ENCODE measurements at places on chromosomes 7 and 10. TPM values are rescaled to one million over a fixed set of nuclear protein-coding genes. Genes with fewer than 3 reads are reported as not detected.

The SUFU gene
- total RNA-seq: 10.0 TPM

DNA sequence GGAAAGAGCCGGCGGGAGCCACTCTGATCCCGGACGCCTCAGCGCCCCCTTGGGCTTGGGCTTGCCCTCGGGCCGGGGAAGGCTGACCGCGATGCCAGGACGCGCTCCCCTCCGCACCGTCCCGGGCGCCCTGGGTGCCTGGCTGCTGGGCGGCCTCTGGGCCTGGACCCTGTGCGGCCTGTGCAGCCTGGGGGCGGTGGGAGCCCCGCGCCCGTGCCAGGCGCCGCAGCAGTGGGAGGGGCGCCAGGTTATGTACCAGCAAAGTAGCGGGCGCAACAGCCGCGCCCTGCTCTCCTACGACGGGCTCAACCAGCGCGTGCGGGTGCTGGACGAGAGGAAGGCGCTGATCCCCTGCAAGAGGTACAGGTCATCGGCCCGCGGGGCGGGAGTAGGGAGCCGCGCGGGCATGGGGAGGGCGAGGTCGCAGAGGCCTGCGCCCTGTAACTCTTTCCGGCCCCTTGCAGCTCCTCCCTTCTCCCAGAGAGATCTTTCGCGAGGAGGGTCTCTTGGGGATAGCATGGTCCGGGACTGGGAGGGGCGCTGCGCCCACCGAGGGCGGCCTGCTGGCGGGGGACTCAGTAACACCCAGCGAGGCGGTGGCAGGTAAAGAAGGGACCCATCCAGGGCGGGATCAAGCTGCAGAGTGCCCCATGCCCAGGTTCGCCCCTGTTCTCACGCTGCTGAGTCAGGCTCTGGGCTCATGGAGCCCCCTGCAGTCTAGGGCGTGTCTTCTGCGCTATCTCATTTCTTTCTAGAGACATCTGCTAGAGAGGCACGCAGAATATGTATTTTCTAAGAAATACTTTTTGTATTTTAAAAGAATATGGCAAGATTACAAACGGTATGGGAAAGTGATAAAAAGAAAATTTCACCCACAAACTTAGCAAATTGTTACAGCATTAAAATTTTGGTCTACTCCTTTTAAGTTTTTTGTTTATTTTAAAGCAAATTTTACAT, 687 bp downstream of the EPDR1 start:
- peak; percentile 18 for DNase-seq

The HMX2 gene
- 0.43 TPM for total RNA-seq

DNA sequence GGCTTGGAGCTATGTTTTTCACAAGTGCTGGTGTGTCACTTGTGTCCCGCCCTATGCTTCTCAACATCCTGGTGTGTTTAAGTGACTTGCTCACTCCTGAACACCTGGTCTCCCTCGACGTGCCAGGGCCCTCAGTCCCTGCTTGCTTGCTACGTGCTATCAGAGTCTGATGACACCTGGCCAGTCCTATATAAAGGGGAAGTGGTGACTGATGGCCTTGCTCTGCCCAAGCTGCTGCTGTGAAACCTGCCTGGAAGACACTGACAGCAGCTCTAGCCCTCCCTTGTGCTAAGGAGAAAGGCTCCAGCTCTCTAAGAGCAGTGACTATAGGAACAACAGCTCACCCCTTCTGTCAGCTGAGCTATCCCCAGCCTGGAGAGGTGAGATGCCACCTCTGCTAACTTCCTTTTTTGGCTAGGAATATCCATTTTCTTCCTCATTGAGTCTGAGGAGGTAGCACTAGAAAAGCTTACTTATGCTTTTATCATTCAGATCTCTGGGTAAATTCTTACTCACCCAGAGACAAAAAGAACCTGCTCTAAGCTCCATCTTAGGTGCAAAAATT, 77.2 kb upstream of the PLXNA4 start:
- DNase-seq: no peak

The ZNF365 gene
- 1.2 TPM for total RNA-seq

DNA sequence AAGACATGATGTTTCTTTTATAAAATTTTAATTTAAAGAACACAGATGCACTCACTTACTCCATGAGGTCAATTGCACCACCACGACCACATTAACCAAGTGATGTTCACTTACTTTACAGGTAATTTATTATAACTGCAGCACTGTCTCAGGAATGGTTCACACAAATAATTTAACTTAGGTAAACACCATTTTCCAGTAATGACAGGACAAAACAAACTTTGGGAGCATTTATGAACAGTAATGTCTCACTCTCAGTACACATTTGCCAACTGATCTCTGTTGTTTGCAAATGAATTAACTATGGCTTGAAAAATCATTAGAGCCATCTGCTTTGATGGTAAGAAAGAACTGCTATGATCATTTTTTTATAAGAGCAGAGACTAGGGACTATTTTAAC, 150.4 kb downstream of the ETV1 start:
- DNase-seq: no peak

DNA sequence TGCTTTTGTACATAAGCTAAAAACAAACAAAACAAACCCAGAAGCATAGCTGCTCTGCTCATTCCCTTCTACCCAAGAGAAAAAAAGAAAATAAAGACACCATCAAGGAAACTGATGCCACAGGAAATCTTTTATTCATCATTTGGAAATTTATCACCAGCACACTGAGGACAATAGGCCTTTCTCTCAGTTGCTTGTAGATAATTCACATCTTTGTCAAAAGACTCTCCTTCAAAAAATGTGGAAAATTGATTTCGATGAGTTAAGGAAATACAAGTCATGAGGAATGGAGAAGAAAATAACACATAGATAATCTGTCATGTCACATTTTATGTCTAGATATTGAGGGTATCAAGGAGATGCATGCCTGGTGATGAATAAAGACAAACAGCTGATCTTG, 53.5 kb downstream of the ZNF37A start:
- DNase-seq: no peak

The BEND7 gene
- total RNA-seq: not detected

DNA sequence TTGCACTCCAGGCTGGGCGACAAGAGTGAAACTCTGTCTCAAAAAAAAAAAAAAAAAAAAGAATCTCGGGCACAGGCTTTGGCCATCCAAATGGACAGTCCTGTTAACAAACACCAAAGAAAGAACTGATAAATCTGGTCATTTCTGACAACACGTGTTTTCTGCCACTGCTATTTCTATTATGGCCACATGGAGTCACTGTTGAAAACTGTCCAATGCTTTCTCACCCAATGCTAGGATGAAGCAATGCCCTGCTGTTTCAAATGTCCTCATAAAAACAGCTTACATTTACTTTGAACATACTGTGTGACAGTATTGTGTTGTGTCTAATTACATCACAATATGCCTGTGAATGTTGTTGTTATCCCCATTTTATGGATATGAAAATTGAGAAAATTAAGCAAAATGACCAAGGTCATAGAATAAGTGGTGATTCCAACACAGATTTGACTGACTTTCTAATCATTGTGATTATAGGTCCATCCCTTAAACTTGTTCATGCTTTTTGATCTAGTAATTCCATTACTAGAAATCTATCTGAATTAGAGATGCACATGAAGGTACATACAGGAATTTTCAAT, 19.9 kb upstream of the MAP3K8 start:
- no peak for DNase-seq

The ARHGAP21 gene
- 28.7 TPM for total RNA-seq

GRCh38 chr7:155558351-155558750, 12.0 kb upstream of the CNPY1 start:
- DNase-seq: no peak

The TM9SF3 gene
- total RNA-seq: 75.6 TPM

The CPN1 gene
- not detected for total RNA-seq

The MACC1 gene
- 0.10 TPM for total RNA-seq

- no peak for DNase-seq
These were observed 63.4 kb upstream of the SRPK2 start for GRCh38 chr7:105452085-105452484.

The OGDHL gene
- total RNA-seq: 0.36 TPM

The AKR1C1 gene
- 0.22 TPM for total RNA-seq

The PPP1R17 gene
- not detected for total RNA-seq

DNA sequence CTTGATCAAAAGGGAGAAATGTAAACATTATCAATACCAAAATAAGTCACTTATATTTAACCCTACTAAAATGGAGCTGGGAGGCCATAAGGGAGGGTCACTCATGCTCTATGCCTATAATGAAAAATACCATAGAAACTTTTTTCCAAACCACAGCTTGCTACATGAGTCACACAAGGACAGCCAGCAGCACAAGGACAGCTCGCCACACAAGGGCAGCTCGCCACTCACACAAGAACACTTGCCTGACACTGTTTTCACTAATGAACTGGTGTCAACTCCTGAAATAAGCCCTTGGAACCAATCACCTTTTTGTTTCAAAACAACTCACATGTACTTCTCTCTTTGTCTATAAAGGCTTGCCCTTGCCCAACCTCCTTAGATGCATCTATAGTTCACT, 43.3 kb downstream of the FRMPD2 start:
- no peak for DNase-seq

DNA sequence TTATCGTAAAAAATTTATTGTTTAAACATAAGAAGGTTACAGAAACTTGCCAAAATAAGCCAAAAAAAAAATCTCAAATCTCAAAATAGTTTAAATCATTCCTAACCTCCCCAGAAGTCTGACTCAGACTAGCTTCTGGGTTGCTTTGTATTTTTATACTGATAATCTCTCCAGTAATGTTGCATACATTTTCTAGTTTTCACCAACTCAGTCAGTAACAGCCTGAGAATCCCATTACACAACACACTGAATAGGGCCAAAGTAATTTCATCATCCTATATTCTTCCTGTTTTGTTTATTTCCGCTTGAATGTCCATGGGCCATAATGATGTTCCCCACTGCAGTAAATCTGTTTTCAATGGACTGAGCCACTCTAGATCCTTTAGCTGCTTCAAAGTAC, 478.5 kb downstream of the GPAM start:
- DNase-seq: no peak

GRCh38 chr7:27942711-27943110, 202.7 kb downstream of the TAX1BP1 start:
- no peak for DNase-seq

GRCh38 chr10:113052076-113052830, 102.2 kb downstream of the TCF7L2 start:
- DNase-seq: no peak

DNA sequence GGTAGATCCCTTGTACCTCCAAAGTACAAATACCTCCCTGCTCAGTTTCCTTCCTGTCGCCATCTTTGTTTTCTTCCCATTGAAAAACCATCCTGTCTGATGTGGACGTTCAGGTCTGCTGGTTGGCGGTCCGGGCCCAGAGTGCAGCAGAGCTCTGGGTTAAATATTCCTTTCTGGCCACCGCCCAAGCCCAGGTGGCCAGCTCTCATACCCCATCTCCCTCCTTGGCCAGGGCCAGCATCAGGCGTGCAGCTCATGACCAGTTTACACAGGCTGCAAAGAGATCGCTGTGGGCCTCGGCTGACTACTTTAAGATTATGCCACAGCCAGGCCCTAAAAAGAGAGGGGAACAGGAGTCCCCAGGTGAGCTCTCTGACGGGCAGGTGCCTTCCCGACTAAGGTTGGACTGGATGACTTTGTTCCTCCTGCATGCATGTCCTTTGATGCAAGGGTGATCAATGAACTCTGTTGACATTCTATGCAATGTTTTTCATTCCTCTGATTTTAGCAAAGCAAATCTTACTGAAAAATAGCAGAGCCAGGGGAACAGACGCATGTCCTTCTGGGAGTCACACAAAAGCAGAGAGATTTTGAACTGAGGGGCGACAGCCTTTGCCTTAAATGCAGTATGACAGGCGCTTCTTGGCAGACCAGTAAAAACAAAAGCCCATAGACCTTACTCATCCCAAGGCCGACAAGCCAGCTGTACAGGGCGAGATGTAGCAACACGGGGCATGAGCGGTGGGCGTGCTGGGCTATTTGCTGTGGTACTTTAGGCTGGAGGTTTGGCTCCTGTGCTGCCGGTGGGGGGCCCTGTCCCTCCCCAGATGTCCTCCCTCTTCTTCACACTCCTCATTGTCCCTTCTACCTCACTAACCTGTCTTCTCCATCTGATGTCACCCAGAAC, 33.3 kb upstream of the SH2B2 start:
- DNase-seq: no peak

GRCh38 chr10:93068411-93069244, 5.1 kb upstream of the CYP26A1 start:
- no peak for DNase-seq

GRCh38 chr10:51606825-51607462, 92.5 kb downstream of the CSTF2T start:
- no peak for DNase-seq

DNA sequence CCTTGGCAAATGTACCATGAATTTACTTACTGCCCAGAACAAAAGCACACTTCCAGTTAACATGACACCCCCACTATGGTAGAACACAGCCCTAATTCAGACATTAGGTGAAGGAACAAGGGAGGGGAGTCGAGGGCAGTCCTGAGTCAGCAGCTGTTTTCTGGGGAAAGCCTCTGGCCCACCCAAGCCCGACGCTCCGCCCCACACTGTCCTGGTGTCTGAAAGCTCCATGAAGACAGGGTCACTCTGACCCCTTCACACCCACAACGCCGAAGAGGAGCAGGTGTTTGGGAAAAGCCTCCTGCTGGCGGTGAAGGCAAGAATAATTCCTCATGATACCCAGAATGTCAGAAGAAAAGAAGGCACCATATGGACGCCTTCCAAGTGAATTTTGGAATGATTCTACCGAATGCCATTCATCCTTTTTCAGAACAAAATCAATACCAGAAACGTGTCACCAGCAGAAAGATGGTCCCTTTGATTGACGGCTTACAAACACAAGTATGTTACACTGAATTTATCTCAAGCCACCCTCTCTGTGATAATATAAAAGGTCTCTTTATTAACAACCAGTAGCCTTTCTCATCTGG, 172.1 kb downstream of the DIP2C start:
- DNase-seq: no peak

DNA sequence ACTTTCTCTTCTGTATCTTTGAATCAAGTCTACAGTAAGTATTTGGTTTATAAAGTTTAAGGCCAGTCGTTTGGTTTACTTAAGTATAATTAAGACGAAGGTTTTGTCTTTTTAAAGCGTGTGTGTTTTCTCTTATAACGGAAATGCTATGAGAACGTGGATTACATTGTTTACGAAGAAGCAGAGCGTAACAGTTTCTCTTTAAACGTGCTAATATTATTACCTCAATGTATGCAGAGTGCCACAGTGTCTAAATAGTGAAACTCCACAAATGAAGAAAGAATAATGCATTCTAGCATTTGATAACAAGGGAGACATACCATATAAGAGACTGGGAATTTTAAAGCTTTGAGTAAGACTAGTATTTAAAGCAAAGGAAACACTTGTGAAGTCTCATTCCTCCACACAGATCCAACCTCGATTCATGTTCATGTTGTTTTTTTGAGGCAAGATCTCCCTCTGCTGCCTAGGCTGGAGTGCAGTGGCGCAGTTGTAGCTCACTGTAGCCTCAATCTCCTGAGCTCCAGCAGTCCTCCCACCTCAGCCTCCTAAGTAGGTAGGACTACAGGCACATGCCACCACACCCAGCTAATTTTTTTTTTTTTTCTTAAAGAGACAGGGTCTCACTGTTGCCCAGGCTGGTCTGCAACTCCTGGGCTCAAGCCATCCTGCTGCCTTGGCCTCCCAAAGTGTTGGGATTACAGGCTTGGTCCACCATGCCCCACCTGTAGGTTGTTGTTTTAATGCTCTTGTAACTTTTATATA, 75.1 kb downstream of the ANKRD61 start:
- peak; percentile 62 for DNase-seq

- no peak for DNase-seq
These were observed 38.3 kb upstream of the GALNTL5 start for GRCh38 chr7:151917791-151918509.

GRCh38 chr7:117993377-117994003, 120.2 kb upstream of the CTTNBP2 start:
- no peak for DNase-seq
